ENCODE measurements at places on chromosomes 13 and 19. TPM values are rescaled to one million over a fixed set of nuclear protein-coding genes. Genes with fewer than 3 reads are reported as not detected.

Gene ASPDH
- not detected for total RNA-seq

Gene ANGPTL8
- total RNA-seq = 1.4 TPM

Gene CRX
- 229 TPM for total RNA-seq

Gene TSHZ3
- 14.8 TPM for total RNA-seq

Gene RASAL3
- 0.82 TPM for total RNA-seq

Gene CEACAM16
- total RNA-seq = not detected

Gene ZNF524
- 10.4 TPM for total RNA-seq
